ENCODE measurements at places on chromosomes 4 and X.

- DNase-seq = no peak
These were observed 339.0 kb upstream of the SPANXN4 start for GRCh38 chrX:142686653-142687283.

GRCh38 chr4:121789960-121790829 lies 10.9 kb upstream of the EXOSC9 start:
- DNase-seq = no peak

GRCh38 chr4:104868958-104869357 lies 277.7 kb upstream of the TET2 start:
- DNase-seq = no peak

DNA sequence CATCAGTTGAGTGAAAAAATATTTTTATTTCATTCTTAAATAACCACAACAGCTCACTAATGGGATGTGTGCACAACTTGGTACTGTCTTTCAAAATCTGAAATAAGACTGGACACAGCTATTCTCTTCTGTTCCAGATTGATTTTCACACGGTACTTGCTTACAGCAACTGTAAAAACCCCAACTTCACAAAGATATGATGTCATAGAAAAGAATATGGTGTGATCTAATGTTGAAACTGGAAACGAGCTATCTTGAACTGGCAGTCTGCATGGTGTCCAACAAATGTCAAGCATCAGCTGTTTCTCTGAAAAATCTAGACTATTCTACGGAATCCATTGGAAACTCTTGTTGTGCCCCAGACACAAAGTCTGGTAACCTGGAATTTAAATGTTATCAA lies 14.7 kb downstream of the HELQ start:
- DNase-seq = no peak

- no peak for DNase-seq
These were observed 146.1 kb downstream of the PDHA2 start for GRCh38 chr4:95985791-95986550.

DNA sequence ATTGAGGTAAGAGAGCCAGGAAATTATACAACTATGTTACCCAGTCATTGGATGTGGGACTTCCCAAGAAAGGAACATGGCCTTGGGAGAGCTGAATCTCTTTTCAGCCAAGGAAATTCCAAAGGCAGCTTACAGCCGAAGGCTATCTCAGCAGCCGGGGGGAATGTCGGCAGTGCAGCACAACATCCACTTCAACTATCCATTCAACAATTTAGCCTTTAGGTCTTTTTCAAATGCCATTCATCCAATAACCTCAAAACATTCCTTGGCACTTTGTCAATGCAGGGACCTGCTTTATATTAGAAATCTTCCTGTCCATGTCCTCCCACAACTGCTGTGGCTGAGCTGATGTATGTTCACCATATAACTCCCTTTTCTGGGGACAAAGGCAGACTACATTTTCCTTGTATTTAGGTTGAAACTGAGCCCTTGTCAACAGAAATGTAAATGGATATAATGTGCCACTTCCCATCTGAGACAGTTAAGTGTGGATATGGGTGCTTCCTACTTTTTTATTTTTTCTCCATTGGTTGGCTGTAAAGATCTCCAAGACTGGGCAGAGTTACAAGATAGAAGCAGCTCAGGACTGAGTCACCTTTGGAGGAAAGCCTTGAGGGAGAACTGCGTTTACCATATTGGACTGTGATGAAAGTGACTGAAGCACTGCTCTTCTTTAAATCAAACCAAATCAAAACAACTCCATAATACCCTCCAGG lies 94.8 kb downstream of the GPRIN3 start:
- no peak for DNase-seq
